ENCODE measurements at places on chromosomes 2 and 18. TPM values are rescaled to one million over a fixed set of nuclear protein-coding genes. Genes with fewer than 3 reads are reported as not detected.
A peak's percentile ranks its signal among the peaks of the same experiment; 100 is the strongest.

The PARD3B gene
- 29.5 TPM for total RNA-seq

- H3K27ac ChIP-seq = no peak overlapping the region
- H3K27me3 ChIP-seq = no peaks in the 10 kb centered on the region
- H3K4me3 ChIP-seq = no peak overlapping the region
- DNase-seq = no peak
Measured at GRCh38 chr2:27988306-27988705, 97.8 kb downstream of the BABAM2 start.

The RGPD3 gene
- total RNA-seq = 0.33 TPM

GRCh38 chr2:51003345-51004192 is 28.4 kb downstream of the NRXN1 start:
- no peak overlapping the region for H3K27ac ChIP-seq
- H3K27me3 ChIP-seq = no peaks in the 10 kb centered on the region
- no peak for DNase-seq
- no peaks in the 10 kb centered on the region for H3K4me1 ChIP-seq

- no peak for DNase-seq
- H3K27me3 ChIP-seq = no peaks in the 10 kb centered on the region
- no peak overlapping the region for H3K27ac ChIP-seq
- H3K4me1 ChIP-seq = peaks cover 16% of the 10 kb centered on the region
Measured at GRCh38 chr2:42185220-42185921, 16.2 kb downstream of the EML4 start.

GRCh38 chr18:4549164-4549872 is 94.2 kb upstream of the DLGAP1 start:
- DNase-seq = no peak
- no peaks in the 10 kb centered on the region for H3K36me3 ChIP-seq
- no peaks in the 10 kb centered on the region for H3K27me3 ChIP-seq
- H3K4me1 ChIP-seq = no peaks in the 10 kb centered on the region
- H3K27ac ChIP-seq = no peak overlapping the region
- H3K4me3 ChIP-seq = no peak overlapping the region

DNA sequence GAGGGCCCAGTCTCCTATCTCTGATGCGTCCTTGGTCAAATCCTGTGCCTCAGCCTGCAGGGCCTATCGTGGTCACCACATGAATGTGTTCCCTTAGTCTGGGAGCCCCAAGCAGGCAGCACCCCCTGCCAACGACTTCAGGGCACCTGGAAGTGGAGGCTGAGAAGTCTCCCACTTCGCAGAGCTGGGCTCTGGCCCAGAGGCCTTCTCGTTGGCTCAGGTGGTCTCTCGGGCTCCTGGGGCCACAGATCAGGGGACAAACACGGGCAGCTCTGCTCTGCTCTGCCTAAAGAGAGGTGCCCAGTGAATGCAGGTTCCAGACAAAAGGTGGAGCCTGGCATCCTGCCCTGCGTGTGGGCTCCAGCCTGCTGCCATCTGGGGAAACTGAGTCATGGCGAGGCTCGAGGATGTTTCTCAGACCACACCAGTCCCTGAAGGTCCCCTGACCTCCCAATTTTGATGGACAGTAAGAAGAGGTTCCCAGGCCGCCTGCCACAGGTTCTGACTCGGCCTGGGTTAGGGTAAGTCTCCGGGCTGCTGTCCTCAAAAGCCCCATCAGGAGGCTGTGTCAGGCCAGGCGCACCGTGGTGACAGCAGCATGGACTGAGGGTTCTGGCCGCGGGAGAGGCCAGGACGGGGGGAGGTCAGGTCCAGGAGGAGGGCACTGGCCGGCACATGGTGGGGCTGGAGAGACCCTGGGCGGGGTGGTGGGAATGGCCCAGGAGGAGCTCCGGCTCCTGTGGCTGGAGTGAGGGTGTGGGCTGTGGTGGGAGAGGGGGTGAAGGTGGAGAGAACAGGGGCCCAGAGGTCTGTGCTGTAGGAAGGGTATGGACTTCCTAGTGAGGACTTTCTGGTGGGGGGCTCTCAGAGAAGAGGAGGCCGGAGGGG is 1.4 kb upstream of the TEKT4 start:
- no peaks in the 10 kb centered on the region for H3K27me3 ChIP-seq
- H3K4me3 ChIP-seq = no peak overlapping the region
- DNase-seq = no peak

GRCh38 chr2:60818272-60818671 is 62.2 kb downstream of the PAPOLG start:
- H3K36me3 ChIP-seq = no peaks in the 10 kb centered on the region
- no peak overlapping the region for H3K27ac ChIP-seq
- no peak overlapping the region for H3K4me3 ChIP-seq
- no peak for DNase-seq
- H3K4me1 ChIP-seq = no peaks in the 10 kb centered on the region

- H3K27me3 ChIP-seq = no peaks in the 10 kb centered on the region
- H3K4me3 ChIP-seq = peak overlapping the region; percentile 78
- no peaks in the 10 kb centered on the region for H3K36me3 ChIP-seq
- peaks cover 20% of the 10 kb centered on the region for H3K4me1 ChIP-seq
- no peak for DNase-seq
- H3K27ac ChIP-seq = peak overlapping the region; percentile 81
Measured at GRCh38 chr2:85133751-85134254, 611 bp downstream of the TCF7L1 start.

The IL36RN gene
- not detected for total RNA-seq

DNA sequence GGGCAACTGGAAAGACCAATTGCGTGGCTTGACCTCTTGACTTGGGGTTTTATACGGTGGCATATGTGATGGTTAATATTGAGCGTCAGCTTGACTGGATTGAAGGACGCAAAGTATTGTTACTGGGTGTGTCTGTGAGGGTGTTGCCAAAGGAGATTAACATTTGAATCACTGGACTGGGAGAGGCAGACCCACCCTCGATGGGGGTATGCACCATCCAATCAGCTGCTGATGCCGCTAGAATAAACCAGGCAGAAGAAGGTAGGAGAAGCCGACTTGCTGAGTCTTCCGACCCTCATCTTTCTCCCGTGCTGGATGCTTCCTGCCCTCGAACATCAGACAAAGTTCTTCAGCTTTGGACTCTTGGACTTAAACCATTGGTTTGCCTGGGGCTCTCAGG is 34.2 kb upstream of the YPEL5 start:
- no peak overlapping the region for H3K4me3 ChIP-seq
- no peaks in the 10 kb centered on the region for H3K27me3 ChIP-seq
- no peak for DNase-seq
- H3K4me1 ChIP-seq = no peaks in the 10 kb centered on the region

- no peak overlapping the region for H3K4me3 ChIP-seq
- no peaks in the 10 kb centered on the region for H3K4me1 ChIP-seq
Measured at GRCh38 chr2:121387591-121388325, 102.8 kb upstream of the TFCP2L1 start.

DNA sequence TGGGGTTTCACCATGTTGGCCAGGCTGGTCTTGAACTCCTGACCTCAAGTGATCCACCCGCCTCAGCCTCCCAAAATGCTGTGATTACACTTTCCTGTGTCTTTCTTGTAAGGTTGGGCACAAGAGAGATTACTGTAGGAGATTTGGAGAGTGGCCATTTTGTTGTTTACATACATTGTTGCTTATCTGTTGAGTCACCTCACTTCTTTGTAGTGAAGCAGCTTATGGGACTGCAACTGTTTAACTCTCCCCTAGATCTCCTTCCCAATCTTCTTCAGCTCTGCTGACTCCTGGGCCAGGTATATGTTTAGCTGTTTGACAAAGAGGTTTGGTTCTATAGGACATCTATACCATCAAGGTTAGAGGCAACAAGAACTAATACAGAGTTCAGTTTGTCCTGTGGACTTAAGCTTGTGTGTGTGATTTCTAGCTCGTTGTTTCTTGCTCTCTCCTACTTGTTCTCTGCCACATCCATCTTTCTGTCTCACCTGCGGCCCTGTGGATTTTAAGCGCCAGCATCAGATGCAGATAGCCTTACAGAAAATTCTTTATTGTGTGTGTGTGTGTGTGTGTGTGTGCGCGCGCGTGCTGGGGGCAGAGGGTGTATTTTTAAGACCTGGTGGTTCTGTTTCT is 95.4 kb downstream of the HAUS1 start:
- no peaks in the 10 kb centered on the region for H3K36me3 ChIP-seq
- H3K4me1 ChIP-seq = peaks cover 5% of the 10 kb centered on the region
- H3K27me3 ChIP-seq = no peaks in the 10 kb centered on the region
- no peak overlapping the region for H3K4me3 ChIP-seq

DNA sequence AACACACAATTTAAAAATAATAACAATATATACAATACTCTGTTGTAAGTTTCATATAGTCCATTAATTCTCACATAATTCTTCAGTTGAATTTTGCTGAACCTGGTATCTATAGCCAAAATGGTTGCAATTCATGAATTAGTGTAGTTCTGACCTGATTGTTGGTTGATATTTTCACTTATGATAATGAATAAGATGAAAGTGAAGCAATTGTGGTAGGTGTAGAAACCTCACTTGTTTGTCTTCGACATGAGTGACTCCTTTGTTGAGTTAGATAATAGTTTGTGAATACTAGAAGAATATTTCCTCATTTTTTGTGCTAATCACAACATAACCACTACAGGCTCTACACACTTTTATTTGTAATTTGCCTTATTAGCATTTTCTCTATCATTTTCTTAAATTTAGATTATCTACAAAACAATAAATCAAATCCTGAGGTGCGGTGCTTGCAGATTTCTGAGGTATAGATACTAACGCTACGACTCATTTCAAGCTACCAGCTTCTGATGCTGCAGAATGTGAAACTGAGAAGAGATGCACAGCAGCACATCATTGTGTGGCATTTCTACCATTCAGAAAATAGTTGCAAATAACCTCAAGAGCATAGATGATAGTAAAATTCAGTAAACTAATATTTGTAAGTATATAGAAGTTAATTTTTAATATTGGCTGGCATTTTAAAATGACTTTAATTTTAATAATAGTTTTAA is 117.9 kb downstream of the KCNH7 start:
- H3K4me1 ChIP-seq = no peaks in the 10 kb centered on the region
- H3K4me3 ChIP-seq = no peak overlapping the region
- H3K27ac ChIP-seq = no peak overlapping the region
- H3K36me3 ChIP-seq = no peaks in the 10 kb centered on the region
